ENCODE measurements at places on chromosomes 4 and X.

GRCh38 chrX:145773006-145773405 lies 44.6 kb upstream of the SLITRK2 start:
- DNase-seq = no peak

DNA sequence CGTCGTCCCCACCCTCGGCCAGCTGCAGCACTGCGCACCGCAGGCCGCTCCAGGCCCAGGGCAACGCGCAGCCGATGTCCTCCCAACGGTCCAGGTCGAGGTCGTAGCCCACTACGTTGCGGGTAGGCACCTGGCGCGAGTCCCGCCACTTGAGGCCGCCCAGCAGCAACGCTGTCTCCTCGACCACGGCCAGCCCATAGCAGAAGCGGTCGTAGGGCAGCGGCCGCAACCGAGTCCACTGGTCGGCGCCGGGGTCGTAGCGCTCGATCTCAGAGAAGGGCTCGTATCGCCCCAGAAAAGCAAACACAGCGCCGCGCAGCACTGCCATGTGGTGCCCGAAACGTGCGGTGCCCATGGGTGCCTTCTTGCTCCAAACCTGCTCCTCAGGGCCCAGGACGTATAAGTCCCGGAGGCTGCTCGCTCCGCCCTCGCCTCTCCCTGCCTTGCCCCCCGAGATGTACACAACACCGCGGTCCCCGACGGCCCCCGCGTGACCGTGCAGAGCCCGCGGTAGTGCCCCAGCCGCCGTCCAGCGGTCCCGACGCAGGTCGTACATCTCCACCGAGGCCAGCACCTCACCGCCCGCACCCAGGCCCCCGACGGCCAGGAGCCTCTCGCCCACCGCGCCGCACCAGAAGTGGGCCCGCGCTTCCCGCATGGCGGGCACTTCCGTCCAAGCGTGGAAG lies 2.1 kb downstream of the KLHL34 start:
- DNase-seq = no peak

- DNase-seq = no peak
These were observed 34.9 kb downstream of the PDE5A start for GRCh38 chr4:119593698-119594097.

DNA sequence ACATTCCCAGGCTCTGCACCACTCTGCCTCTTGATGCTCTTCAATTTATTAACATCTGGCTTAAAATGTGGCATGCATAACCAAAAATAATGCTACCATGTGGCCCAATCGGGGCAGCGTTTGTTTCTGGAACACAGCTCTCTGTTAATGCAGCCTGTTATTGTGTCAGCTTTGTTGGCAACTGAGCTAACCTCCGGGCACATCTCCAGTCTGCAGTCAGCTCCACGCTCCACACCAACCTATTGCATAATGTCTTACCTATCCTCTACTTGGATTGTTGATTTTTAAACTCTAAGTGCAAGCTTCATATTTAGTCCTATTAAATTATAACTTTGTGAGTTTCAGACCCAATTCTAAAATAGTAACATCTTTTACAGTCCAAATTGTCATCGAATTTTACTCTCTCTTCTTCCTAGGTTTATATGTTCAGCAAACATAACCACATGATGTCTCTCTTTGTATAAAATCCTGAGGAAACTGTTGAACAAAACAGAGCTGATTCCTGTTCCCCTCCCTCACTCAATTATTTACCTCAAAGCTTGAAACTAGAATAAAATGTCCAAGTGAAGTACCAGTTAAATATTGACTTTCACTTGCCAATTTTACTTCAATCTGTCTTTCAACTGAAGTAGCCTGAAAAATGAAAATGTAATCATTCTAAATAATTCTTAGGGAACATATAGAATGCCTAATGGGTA lies 92.2 kb upstream of the RAPGEF2 start:
- DNase-seq = no peak

DNA sequence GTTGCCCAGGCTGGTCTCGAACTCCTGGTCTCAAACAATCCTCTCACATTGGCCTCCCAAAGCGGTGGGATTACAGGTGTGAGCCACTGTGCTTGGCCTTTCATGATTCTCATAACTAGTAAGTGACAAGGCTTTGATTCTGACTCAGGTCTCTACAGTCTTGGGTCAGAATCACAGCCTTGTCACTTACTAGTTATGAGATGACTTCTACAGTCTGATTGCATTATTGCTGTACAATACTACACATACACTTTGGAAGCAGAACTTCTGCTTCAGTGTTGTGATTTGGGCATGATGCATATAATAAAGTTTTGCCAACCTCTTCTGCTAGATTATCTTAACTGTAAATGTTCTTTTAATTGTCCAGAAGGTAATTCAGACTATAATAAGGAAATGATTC lies 123.3 kb downstream of the KDM6A start:
- DNase-seq = no peak

GRCh38 chr4:98609934-98610333 lies 48.5 kb downstream of the TSPAN5 start:
- no peak for DNase-seq

DNA sequence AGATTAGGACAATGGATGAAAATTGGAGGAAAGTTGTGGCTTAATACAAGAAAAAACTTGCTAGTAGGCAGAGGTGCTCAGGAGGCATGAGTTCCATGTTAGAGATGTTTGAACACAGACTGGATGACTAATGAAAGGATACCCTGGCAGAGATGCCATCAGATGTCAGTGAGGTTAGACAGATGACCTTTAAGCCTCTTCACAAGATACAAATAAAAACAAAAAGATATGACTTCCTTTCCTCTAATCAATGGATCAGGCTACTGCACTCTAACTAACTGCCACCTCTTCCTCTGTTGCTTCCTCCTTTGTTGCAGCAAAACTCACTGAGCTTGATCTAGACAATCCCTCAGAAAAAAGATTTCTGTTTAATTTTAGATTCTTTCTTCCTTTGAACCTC lies 14.7 kb downstream of the STAP1 start:
- peak; percentile 40 for DNase-seq

GRCh38 chr4:88443486-88443885 lies 13.4 kb upstream of the HERC5 start:
- no peak for DNase-seq

DNA sequence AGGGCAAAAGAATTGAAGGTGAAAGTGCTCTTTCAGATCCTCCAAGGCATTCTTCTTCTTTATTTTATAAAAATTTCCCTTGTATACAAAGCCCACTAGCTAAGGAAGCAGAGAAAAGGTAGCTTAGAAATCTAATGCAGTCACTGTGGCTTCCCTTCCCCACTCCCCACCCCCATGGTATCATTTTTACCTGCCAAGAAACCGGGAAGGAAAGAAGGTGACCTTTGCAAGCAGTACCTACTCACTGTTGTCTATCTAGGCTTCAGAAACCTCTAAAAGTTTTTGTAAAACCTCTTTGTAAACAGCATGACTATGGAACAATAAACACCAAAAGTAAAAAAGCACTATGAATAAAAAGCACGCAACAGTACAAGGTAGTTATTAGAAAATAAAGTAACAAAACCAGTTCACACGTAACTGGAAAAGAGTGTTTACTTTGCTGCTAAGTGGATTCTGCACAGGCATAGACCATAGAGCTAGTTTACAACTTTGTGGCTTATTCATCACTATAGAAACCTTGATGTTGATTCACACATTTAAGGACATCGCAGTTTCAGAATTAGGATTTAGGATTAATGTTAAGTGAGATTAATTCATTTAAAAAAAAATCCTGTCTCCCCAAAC lies 109.6 kb upstream of the FTHL17 start:
- no peak for DNase-seq

- no peak for DNase-seq
These were observed 71.8 kb downstream of the FAM193A start for GRCh38 chr4:2608291-2608690.

GRCh38 chrX:24760363-24761000 lies 66.8 kb downstream of the POLA1 start:
- DNase-seq = no peak

- no peak for DNase-seq
These were observed 34.4 kb upstream of the LRBA start for GRCh38 chr4:151049430-151049884.

GRCh38 chrX:50978920-50979682 lies 68.6 kb downstream of the BMP15 start:
- no peak for DNase-seq

DNA sequence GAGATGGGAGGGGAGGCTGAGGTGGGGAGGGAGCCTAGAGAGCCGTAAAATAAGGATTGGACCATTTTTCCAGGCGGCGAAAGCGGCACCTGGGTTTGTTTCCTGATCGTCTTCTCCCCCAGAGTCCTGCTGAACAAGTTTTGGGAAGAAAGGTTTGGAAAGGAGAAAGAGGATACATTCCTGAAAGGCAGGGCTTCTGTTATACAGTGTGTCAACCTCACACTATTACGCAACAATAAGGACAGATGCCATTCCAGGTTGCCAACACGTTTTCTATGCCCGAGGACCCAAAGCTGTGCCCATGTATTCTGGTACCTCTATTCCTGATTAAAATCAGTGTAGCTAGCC lies 658 bp downstream of the SCOC start:
- DNase-seq = no peak

Measured in hematopoietic multipotent progenitor cell treated with erythropoietin and hydrocortisone succinate and interleukin-3 and kit ligand, for 8 days (in vitro differentiated cells).